NCI-H345 (cell line): ENCODE measurements at places on chromosomes 12 and 14.

- DNase-seq = no peak
Observed at GRCh38 chr14:100906420-100906819, 2.9 kb upstream of the RTL1 start.

DNA sequence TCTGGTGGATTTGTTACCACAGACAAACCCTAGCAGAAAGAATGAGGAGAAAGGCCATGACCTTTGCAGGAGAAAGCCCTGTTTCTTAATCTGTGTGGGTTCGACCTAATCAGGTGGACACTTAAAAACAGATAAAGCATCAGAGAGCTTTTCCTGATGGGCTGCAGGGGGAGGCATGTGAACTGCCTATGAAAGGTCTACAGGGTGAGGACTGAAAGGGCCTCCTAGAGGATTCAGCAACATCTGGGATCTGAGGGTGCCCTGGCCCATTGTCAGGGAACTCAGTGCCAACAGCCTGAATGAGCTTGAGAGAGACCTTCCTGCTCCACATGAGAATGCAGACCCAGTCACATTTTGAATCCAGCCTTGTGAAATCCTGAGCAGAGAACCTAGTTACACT, 178.8 kb upstream of the DDHD1 start:
- DNase-seq = no peak

- no peak for DNase-seq
Observed at GRCh38 chr14:68941820-68942219, 37.3 kb downstream of the ACTN1 start.

- DNase-seq = no peak
Observed at GRCh38 chr14:64112867-64113678, 181.1 kb downstream of the ESR2 start.

DNA sequence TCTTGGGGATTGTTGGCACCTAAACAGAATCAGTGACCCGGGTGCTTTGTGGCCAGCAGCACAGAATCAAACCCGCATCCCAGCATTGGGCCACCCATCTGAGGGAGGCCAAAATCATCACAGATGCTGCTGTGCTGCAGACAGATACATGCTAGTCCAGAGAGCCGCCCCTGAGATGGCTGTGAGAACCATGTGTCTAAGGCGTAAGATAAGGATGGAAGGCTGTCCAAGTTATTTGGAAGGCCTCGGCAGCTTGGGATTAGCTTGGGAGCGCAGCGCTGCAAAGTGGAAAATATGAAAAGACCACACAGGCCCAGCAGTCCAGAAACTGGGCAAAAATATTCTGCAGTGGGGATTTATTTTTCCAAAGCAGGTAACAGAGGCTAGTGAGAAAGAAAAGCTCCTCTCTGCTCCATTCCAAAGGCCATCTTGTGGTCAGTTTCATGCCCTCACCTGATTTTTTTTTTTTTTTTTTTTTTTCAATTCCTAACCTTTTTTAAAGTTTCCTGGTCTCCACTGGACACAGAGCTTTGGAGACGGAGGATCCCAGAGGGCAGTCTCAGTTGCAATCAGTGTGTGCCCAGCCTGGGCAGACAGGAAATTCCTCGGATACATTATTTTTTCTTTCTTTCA, 178.9 kb upstream of the BCL2L14 start:
- no peak for DNase-seq

GRCh38 chr12:109844983-109845823, 12.0 kb upstream of the TRPV4 start:
- peak; percentile 82 for DNase-seq
